AG08396 (cell line): ENCODE measurements at places on chromosomes 3 and 15.

- no peak for DNase-seq
Measured at GRCh38 chr15:80755885-80756284, 23.3 kb upstream of the CEMIP start.

DNA sequence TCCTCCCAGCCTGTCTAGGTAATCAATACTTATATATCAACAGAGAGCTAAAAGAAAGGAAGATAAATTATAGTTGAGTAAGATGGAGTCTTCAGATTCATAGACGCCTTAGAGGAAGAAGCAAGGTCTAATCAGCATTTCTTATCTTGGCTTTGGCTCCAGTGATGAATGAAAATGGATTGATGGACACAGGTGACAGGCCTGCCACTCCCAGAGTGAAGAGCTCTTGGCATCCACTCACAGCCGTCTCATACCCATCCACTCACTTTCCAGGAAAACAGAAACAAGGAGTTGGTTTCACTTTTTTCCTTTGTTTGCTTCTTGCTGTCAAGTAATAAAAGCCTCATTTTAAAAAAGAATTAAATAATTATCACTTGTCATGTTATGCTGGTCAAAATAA is 168.2 kb downstream of the MFSD1 start:
- DNase-seq = no peak

DNA sequence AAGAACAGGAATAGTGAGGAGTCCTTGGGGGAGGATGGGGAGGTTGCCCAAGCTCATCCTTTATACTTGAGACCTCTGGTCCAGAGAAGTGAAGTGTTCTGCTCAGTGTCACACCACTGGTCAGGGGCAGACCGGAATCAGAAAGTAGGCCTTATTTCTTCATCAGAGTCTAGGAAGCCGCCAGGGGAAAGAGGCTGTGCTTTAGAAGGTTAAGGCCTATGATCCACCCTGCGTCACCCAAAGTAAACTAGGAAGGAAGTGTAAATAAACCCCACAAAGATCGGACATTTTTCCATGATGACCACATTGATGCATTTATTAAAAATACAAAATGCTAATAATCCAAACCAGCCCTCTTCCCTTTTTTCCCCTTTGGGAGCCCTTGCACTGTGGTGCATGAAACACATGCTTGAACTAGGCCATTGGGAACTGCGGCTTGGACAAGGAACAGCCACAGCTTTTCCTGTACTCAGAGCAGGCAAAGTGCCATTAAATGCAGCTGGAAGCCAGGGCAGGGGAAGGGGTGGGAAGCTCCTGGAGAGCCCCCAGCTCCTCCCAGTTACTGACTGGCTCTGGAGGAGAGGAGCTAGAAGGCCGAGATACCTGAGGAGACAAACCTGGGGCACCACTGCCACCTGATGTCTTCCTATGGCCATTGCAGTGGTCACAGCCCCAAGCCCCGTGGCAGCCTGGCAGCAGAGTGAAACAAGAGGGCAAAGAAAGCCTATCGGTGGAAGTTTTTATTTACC is 37.0 kb downstream of the CDC25A start:
- peak; percentile 81 for DNase-seq

GRCh38 chr15:62758126-62758951 is 284.2 kb upstream of the TPM1 start:
- DNase-seq = peak; percentile 76

DNA sequence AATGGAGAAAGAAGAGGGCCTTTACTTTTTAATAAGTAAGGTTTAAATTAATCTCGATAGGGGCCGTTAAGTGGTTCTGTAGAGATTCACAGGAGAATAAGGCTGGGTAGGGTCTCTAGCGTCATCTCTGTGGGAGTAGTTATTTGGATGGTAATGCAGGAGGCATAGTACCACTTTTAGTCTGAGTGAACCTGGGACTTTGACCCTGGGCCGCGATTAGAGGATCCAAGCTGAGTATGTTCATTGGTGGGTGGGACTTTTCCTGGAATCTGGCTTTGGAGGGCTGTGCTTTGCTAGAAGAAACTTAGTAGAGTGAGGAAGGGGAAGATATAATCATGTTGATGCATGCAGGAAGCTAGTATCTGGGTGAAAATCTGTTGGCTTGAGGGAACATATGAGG is 4.0 kb downstream of the LPP start:
- no peak for DNase-seq

DNA sequence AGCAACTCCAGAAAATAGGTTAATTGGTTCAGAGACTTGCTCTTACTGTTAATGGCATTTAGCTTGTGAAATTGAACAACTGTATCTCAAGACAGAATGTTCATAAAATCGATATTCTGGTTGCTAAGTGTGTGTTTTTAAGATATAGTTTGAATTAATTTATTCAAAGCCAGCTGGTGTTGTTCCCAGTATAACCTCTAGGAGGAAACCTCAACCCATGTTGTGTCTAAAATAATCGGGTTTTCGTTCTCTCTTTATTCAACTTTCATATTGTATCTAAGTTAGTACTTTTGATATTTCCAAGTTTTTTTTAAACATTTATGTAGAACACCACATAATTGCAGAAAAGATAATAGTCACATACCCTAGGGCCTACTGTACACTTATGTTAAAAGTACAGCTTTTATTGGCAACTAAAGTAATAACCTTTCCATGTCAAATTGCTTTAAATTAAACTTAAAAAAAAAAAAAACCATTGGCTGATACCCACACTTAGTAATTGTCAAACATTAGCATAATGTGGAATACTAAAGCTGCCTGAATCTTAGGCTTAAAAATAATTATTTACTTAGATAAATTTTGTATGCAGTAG is 90.9 kb downstream of the SAMMSON start:
- DNase-seq = peak; percentile 13

GRCh38 chr3:101940521-101941317 is 91.4 kb downstream of the NFKBIZ start:
- DNase-seq = peak; percentile 75

- no peak for DNase-seq
Measured at GRCh38 chr3:139202226-139202958, 141.4 kb upstream of the MRPS22 start.

DNA sequence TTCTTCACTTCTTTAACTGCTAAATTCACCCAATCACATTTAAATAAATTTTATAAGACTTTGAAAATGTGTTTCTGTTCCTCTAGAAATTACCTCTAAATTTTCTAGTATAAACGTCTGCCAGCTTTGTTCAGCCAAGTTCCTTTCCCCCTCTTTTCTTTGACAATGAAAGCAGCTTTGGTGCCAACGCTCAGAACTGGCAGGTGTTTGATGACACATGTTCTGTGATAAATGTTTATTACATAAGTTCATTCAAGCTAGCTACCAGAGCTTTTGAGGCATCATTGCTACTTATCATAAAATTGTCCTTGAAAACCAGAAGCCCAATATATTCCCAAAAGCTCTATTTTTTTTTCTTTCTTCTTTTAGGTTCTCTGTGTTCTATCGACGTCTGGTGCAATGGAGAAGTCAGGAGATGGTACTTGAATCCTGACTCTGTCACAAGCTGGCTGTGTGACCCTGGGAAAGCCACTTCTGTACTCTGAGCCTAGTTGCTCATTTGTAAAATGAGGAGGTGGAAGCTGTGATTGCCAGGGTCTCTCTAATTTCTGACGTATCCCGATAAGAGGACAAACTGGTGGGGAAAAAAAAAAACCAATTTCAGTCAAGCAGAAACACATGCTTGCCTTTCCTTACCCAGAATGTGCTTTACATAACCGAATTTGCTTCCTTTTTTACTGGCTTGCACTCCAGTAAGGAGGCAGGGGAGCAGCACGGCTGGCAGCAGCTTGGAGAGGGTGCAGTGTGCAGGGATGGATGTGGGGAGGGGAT is 187.1 kb upstream of the LPP start:
- no peak for DNase-seq

GRCh38 chr15:86444527-86444926 is 364.9 kb downstream of the AGBL1 start:
- no peak for DNase-seq

DNA sequence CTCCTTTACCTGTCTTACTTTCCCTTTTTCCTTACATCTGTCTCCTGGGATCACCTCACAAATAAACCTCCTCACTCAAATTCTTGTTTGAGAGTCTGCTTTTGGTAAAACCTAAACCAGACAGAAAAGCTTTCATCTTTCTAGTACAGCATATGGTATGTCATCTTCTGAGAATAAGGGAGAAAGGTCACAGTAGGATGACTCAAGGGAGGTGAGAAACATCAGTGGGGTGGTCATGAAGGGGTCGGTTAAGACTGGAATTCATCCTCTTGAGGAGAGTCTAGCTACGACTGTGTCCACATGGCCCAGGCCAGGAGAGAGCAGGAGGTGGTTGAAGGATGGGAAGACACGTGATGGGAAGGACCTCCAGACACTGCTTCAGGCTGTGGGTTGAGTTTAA is 34.8 kb upstream of the CCK start:
- no peak for DNase-seq

DNA sequence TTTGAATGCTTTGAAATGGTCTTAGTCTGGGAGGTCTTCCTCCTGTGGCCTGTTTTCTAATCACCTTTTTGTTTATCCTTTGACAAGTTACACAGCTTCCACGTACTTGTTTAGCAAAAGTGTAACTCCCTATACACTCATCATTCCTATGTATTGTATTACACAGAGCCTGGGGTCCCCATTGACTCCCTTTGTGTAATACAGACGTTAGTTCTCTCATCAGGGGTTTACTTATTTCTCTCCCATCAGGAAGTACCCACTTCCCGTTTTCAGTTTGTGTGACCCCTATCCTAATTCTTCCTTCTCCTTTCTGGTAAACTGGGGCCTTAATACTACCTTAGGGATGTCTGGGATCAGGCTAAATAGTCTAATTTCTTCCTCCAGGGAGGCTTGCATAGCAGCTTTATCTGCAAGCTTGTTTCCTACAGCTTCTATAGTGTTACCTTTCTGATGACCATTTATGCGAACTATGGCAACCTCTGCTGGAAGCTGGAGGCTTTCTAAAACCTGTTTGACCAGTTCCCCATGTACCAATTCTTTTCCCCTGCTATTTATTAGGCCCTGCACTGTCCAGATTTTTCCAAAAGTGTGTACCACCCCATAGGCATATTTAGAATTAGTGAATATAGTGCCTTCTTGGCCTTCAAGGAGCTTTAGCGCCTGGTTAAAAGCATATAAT is 22.4 kb downstream of the ARL8B start:
- no peak for DNase-seq

DNA sequence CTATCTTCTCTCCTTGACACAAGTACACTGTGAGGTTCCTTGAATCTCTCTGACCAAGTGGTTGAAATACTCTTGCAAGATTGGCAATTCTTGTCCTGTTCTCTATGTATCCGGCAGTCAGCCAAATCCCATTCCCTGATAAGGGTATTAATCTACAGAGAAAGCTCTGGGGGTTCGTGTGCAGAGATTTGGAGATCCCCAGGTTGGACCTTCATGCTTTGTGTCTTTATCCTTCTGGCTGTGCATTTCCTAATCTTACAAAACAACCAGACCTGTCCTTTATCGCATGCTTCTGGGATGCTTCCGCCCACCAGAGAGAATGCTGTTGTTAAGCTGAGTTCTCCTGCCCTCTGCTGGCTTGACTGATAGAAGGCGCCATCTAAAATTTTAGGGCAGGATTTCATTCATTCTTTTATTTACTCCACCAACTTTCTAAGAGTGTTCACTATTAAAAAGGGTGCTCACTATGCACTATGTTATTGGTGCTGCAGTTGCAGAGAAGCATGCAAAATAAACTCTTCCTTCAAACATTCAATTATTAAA is 8.6 kb upstream of the SST start:
- DNase-seq = peak; percentile 66

- DNase-seq = peak; percentile 39
Measured at GRCh38 chr15:32849769-32850668, 132.2 kb downstream of the GREM1 start.

- DNase-seq = peak; percentile 38
Measured at GRCh38 chr15:70095408-70096214, 2.1 kb downstream of the TLE3 start.
